SJCRH30 (cell line): ENCODE measurements at places on chromosomes 5 and 9. TPM values are rescaled to one million over a fixed set of nuclear protein-coding genes. Genes with fewer than 3 reads are reported as not detected.

Gene PARP8
- total RNA-seq = 0.76 and 1.0 TPM in 2 replicates

Gene PCDHA12
- total RNA-seq = not detected in 2 replicates

Gene EMB
- total RNA-seq = 0.02 TPM in 1 of 2 replicates, not detected in the other

Gene OR13F1
- total RNA-seq = not detected in 2 replicates

Gene NR4A3
- 0.13 and 0.32 TPM in 2 replicates for total RNA-seq

Gene SLC46A2
- not detected in 2 replicates for total RNA-seq

Gene DRD1
- not detected in 2 replicates for total RNA-seq

Gene ADAMTS12
- total RNA-seq = 16.8 and 17.5 TPM in 2 replicates

Gene IRX1
- total RNA-seq = 4.0 and 4.9 TPM in 2 replicates

Gene SUSD3
- not detected in 2 replicates for total RNA-seq

- no peaks in the 10 kb centered on the region for H3K4me1 ChIP-seq
- H3K27me3 ChIP-seq = no peaks in the 10 kb centered on the region
- no peak for DNase-seq
- H3K36me3 ChIP-seq = peaks cover under 1% of the 10 kb centered on the region; the same call in 1 of the 2 replicates
Measured at GRCh38 chr5:156340893-156341292, 13.9 kb downstream of the SGCD start.

DNA sequence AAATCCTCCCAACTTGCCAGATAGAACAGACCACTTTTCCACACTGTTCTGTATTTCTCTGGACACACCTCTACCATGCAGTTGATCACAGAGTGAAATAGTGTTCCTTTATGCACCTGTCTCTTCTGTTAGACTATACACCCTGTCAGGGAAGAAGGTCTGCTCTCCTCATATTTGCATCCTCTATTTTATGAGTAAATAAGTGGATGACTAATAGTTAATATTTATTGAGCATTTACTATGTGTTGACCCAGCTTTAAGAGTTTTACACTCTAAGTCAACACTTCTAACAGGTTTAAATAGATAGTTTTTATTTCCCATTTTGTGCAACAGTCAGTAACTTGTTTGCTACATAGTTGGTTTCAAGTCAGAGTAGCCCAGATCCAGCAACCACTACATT lies 452.8 kb upstream of the MPDZ start:
- peaks cover 27% of the 10 kb centered on the region for H3K4me1 ChIP-seq
- no peak overlapping the region for H3K27ac ChIP-seq

GRCh38 chr5:151520294-151520693 lies 70.8 kb downstream of the FAT2 start:
- H3K36me3 ChIP-seq = no peaks in the 10 kb centered on the region
- no peaks in the 10 kb centered on the region for H3K27me3 ChIP-seq
- peak; percentile 26 for DNase-seq
- no peak overlapping the region for H3K4me3 ChIP-seq

DNA sequence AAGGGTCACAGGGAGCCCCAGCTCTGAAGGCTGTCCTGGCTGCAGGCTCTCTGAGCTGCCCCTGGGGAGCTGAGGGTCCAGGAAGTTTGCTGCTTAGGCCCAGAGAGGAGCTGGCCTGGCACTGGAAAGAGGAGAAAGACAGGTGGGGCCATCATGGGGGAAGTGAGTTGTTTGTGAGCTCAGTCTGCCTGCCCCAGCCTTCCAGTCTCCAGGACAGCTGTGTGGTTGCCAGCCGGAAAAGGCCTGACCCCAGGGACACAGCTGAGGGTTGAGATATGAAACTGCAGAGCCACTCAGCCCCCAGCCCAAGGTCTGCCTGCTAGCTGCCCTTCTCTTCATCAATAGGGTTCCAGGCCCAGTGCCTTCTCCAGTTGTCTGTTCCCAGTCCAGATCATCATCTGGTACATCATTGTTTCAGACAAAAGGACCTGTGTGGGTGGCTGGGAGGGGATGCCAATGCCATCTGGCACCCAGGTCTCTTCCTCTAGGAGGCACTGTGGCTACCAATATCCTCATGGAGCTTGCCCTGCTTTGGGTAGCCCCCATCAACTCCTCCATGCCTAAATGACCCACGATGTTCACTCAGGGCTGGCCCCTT lies 4.3 kb upstream of the DDX41 start:
- no peak overlapping the region for H3K4me3 ChIP-seq
- no peaks in the 10 kb centered on the region for H3K27me3 ChIP-seq
- H3K27ac ChIP-seq = peak overlapping the region; percentile 49
- H3K4me1 ChIP-seq = peaks cover 30% of the 10 kb centered on the region
- peaks cover 55% of the 10 kb centered on the region for H3K36me3 ChIP-seq

- no peaks in the 10 kb centered on the region for H3K27me3 ChIP-seq
- H3K4me1 ChIP-seq = no peaks in the 10 kb centered on the region
- no peak overlapping the region for H3K27ac ChIP-seq
- DNase-seq = no peak
Measured at GRCh38 chr9:95930277-95930676, 54.8 kb downstream of the ERCC6L2 start.

DNA sequence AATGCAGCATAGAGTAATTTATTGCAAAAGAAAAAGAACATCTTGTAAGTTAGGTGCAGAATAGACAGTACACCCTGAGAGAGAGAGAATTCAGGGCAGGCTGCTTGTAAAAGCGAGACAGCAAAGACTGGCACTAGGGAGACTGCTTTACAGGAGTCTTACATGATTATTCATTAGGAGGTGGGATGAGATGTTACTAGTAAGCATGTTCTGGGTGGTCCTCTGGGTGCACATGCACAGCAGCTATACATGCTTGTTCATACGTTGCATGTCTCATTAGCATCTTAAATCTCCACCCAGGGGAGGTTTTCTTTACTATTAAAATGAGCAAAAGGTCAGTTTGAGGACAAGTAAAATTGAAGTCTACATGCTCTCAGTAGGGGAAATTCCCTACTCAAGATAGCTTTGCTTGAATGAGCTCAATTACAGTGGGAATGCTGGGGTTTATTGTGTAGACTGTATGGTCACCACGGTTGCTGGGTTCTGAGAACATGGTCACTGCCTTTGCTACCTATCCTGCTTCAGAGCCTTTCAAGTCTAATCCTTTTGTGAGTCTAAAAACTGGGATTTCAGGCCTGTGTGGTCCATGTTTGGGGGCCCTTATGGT lies 60.6 kb downstream of the RGS7BP start:
- no peaks in the 10 kb centered on the region for H3K36me3 ChIP-seq
- H3K27me3 ChIP-seq = no peaks in the 10 kb centered on the region
- no peak overlapping the region for H3K27ac ChIP-seq
- DNase-seq = no peak

DNA sequence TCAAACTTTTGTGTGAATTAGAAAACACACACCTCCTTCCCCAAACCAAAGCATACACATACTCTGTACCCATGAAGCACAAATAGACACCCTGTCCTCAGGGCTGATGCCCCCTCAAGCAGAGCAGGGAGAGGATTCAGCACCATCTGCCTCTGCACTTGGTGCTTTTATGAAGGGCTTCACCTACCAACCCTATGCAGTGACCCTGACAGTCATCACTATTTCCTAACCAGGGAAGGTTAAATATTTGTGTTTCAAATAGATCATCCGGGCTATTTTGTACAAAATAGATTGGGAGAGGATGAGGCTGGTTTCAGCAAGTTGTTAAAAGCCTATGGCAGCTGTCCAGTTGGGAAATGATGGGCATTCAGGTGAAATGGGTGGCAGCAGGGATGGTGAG lies 396.2 kb downstream of the ZSWIM6 start:
- H3K27me3 ChIP-seq = no peaks in the 10 kb centered on the region
- no peak overlapping the region for H3K4me3 ChIP-seq
- no peaks in the 10 kb centered on the region for H3K36me3 ChIP-seq
- DNase-seq = no peak
- H3K4me1 ChIP-seq = no peaks in the 10 kb centered on the region
- no peak overlapping the region for H3K27ac ChIP-seq

DNA sequence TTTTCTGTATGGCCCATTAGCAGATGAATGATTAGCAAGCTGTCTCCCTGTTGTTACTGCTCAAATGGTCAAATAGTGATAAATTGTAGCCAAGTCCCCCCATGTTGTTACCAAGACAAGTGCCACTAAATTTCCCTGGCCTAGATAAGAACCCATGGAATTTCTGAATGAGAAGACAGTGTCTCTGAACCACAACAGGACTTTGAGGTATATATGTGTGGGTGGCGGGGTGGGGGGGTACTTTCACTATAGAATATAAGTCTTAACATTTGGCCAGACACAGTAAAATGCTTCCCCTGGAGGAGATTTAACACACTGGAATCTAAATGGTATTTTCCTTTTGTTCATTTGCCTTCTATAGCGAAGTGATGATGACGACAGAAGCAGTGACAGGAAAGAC lies 28.7 kb downstream of the XPA start:
- H3K36me3 ChIP-seq = peaks cover 96% of the 10 kb centered on the region
- H3K27me3 ChIP-seq = no peaks in the 10 kb centered on the region
- no peak overlapping the region for H3K4me3 ChIP-seq
- H3K27ac ChIP-seq = no peak overlapping the region
- no peaks in the 10 kb centered on the region for H3K4me1 ChIP-seq
- no peak for DNase-seq

DNA sequence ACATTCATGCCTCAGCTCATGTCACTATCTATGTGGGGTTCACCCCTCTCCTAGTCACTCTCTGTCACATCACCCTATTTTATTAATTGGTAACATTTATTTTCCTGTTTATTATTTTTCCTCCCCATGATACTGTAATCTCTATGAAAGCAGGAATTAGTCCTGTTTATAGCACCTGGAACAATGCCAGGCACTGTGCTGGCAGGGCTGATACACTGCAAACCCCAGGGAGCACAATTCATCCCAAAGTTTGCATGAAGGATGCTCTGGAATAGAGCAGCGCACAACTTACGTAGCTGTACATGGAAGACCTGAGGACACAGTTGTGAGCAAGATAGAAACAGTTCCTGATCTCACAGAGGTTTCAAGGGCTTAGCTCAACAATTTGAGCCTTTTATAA lies 103.2 kb downstream of the NSG2 start:
- no peaks in the 10 kb centered on the region for H3K27me3 ChIP-seq

DNA sequence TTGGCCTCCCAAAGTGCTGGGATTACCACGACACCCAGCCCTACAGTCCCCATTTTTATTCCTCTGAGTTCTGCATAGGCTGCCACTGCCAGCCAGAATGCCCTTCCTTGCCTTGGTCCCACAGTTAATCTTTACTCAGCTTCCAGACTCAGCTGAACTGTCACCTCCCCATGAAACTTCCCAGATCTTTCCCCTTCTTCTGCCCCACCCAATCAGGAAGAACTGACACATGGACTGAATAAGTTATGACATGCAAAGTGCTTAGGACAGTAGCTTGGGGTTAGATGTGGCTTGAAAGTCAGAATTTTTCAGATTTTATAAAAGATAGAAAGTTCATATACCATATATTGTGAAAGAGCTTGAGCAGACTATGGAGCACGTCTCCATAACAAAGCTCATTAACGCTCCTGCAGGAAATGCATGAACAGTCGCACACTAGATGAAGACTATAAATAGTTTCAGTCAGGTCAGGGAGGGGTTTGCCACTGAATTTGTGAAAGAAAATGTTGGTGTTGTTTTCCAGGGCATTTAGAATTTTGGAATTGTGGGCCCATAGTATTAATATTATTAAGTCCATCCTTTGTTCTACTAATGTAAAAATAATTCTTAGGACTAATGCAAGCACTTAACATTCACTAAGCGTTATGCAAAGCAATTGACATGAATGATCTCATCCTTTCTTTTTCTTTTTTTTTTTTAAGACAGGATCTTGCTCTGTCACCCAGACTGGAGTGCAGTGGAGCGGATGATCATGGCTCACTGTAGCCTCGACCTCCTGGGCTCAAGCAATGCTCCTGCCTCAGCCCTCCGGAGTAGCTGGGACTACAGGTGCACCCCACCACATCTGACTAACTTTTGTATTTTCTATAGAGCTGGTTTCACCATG lies 36.1 kb upstream of the DENND1A start:
- H3K27me3 ChIP-seq = no peaks in the 10 kb centered on the region
- no peak for DNase-seq
- no peak overlapping the region for H3K27ac ChIP-seq
- H3K4me3 ChIP-seq = no peak overlapping the region
- no peaks in the 10 kb centered on the region for H3K4me1 ChIP-seq

DNA sequence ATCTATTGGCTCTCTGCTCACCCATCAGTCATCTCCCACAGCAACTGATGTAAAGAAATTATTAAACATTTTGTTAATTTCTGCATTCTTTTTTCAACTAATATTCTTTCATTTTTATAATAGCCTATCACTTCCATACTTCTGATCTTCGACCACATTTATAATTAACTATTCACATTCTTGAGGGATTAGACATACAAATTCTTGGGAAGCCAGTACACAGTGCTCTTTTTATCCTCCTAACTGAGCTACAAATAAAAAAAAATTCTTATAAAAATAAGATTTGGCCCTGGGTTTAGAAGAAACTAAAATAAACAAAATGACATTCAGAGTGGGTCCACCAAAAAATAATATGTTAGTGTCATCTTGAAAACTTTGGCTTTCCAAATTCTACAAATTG lies 103.7 kb upstream of the ITGA1 start:
- H3K4me1 ChIP-seq = no peaks in the 10 kb centered on the region
- DNase-seq = no peak
- no peaks in the 10 kb centered on the region for H3K36me3 ChIP-seq
- H3K4me3 ChIP-seq = no peak overlapping the region
- no peak overlapping the region for H3K27ac ChIP-seq

DNA sequence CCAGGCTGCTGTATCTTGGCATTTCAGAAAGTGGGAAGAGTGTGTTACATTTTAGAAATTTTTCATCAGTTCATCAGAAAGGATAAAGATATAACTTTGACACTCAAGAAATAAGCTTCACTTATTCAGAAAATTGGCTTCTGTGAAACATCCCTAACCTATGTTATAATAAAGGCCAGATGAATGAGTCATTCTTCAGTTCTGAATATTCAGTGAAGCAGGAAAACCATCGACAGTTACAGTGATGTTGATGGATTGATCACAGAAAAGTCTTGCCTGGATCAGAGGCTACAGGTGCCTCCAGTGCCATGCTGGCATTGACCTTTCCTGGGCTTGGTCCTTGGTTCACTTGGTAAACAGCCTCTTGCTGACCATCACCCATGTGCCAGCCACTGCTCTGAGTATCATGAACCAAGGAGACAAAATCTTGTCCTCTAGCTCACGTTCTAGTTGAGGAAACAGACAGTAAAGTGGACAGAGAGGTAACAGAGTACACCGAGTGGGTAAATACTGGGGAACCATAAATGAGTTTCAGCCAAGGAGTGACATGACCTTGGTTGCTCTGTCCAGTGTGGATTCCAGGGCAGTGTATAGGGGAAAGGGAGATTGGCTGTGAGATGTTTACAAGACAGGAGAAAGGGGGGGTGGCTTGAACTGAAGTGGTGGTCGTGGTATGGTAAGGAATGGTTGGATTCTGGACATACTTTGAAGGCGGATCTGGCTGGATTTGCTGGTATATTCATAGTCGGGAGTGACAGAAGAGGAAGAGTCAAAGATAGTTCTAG lies 98.6 kb downstream of the AMBP start:
- no peak for DNase-seq
- H3K4me1 ChIP-seq = peaks cover 3% of the 10 kb centered on the region
- no peak overlapping the region for H3K27ac ChIP-seq
- no peaks in the 10 kb centered on the region for H3K36me3 ChIP-seq
- no peaks in the 10 kb centered on the region for H3K27me3 ChIP-seq
- no peak overlapping the region for H3K4me3 ChIP-seq

- no peaks in the 10 kb centered on the region for H3K27me3 ChIP-seq
- H3K4me3 ChIP-seq = peak overlapping the region; percentile 77
- H3K4me1 ChIP-seq = peaks cover 16% of the 10 kb centered on the region; the same call in 1 of the 2 replicates
- H3K27ac ChIP-seq = peak overlapping the region; percentile 76
- DNase-seq = peak; percentile 50
Measured at GRCh38 chr5:36877667-36878391, 1.3 kb downstream of the NIPBL start.

GRCh38 chr5:156380848-156381247 lies 53.9 kb downstream of the SGCD start:
- H3K4me1 ChIP-seq = peaks cover 16% of the 10 kb centered on the region
- no peak overlapping the region for H3K4me3 ChIP-seq
- no peaks in the 10 kb centered on the region for H3K36me3 ChIP-seq
- no peaks in the 10 kb centered on the region for H3K27me3 ChIP-seq
